ENCODE measurements at places on chromosomes 7 and 10.

- no peak for DNase-seq
Observed at GRCh38 chr7:158067931-158068482, 519.6 kb downstream of the PTPRN2 start.

DNA sequence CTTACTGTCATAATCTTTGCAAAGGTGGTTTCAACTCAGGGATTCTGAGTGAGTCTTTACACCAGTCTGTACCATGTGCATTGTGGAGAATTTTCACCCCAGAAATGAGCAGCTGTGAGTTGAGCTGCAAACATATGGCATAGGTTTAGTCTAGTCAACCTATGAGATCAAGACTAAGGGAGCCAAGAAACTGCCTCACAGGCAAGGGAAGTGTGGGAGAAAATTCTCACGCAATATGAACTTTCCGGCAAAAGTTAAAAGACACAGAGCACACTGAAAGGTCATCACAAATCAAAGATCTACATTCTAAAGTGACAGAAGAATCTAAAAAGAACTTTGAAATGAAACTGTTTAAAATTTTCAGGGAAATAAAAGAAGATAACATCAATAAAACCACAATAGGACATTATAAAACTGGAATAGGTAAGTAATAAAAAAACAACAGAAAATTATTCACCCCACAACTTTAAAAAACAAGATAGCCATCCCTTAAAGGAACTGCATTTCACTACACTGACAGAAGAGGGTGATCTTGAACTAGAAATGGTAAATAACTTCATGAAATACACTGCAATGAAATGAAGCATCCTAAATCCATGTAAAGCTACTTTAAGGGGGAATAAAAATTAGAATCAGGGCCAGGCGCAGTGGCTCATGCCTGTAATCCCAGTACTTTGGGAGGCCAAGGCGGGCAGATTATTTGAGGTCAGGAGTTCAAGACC lies 63.5 kb downstream of the LGI1 start:
- no peak for DNase-seq

DNA sequence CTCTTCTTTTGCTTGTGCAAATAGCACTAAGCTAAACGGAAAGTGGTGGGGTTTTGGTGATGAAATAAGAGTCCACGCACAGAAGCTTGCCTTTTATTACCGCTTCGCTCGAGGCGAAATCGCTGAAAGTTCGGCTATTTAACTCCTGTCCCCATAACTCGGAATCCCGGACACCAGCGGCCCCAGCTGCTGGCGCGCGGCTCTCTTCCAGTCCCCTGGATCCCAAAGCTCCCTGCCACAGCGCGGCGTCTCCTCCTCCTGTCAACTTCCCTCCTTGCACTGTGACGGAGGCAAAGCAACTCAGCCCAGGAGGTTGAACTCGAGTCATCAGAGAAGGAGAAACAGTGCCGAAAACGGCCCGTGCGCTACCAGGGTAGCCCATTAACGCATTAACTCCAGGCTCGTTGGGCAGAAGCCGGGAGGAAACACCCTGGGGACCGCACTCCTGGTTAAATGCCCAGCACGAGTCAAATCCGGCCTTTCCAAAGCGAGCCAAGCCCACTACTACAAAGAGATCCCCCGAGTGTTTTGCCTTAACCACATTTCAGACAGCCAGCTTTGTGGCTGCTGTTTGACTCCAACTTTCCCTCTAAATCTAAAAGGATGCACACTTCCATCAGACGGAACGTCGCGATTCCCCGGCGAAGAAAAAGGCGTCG lies 1.3 kb downstream of the SEMA3D start:
- peak; percentile 65 for DNase-seq

- DNase-seq, result no peak
Observed at GRCh38 chr7:43650457-43651052, 67.6 kb downstream of the STK17A start.

DNA sequence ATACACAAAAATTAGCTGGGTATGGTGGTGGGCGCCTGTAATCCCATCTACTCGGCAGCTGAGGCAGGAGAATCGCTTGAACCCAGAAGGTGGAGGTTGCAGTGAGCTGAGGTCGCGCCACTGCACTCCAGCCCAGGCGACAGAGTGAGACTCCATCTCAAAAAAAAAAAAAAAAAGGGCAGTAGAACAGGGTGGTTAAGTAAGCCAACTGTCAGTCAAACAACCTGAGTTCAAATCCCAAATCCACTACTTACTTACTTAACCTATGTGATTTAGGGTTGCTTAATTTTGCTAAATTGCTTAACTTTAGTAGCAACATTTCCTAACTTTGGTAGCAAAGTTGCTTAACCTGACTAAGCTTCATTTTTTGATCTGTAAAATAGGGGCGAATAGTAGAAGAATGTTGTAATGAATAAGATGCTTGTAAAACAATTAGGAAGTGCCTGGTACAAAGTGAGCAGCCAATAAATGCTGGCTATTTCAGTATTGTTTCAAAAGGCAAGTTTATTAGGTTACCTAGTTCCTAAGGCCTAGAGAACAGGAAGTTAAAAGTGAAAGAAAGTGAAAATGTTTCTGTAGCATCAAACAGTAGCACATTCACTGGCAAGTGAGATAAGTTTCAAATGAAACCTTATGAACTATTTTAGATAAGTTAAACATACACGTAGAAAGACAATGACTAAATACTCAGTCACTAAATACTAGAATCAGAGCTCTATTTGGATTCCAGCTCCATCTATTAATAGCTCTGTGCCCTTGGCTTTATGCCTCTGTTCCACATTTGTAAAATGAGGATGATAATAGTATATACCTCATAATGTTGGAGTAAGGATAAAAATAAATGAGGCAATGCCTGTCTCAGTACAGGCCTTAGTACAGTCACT lies 64.3 kb downstream of the HOXA1 start:
- no peak for DNase-seq

GRCh38 chr7:103888603-103889153 lies 100.8 kb downstream of the RELN start:
- DNase-seq, result no peak

Measured in ELF-1 (cell line).